ENCODE measurements at places on chromosomes 13 and 19. TPM values are rescaled to one million over a fixed set of nuclear protein-coding genes. Genes with fewer than 3 reads are reported as not detected.
A peak's percentile ranks its signal among the peaks of the same experiment; 100 is the strongest.

DNA sequence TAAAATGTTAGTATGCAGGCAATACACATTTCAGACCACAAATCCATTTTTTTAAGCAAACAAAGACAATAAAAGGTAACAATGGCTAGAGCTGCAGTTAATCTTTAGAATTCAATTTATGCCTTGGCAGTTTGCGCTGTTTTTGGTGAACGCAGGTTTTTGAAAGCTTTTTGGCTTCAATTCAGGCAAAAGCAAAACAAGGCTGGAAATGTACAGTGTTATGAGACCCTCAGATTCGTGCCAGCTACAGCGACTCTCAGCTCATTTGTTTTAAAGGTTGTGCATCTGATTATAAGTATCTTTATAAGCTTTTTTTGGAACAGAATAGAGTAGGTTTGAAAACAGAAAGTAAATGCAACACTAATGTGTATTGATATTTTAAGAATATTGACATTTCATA, 63.6 kb upstream of the SOX1 start:
- DNase-seq, result no peak

- DNase-seq, result no peak
Observed at GRCh38 chr13:42363941-42364612, 92.1 kb downstream of the AKAP11 start.

GRCh38 chr13:112849500-112849899, 119.5 kb upstream of the MCF2L start:
- no peak for DNase-seq

DNA sequence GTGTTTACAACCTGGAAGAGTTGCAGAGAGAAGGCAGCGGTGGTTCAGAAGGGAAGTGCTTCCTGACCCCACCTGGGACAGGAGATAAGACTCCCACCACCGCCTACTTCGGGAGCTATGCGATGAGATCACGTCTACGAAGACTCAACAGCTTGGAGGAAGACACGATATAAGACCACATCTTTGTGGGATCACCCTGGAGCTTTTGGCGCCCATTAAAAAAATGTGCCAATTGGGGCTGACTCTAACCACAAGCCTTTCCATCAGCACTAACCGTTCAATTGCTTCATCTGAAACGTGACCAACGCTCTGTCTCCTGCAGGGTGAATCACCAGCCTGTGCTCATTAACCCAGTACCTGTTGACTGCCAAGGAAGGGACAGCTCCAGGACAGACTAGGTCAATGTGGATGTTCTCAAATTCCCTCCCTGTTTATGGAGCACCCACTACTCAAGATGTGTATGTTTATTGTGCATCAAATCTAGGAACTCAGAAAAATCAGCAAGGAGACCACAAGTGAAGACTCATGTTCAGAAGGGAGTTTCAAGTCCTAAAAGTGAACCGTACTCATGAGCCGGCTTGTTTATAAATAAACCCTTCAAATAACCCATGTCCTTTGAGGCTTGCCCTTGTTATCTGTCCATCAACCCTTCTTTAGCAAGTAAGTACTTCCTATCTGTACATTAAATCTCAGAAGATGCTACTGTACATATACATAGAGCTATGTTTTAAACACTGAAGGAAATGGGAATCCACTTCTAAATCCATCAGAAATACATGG, 67.5 kb downstream of the LATS2 start:
- DNase-seq, result peak; percentile 68

DNA sequence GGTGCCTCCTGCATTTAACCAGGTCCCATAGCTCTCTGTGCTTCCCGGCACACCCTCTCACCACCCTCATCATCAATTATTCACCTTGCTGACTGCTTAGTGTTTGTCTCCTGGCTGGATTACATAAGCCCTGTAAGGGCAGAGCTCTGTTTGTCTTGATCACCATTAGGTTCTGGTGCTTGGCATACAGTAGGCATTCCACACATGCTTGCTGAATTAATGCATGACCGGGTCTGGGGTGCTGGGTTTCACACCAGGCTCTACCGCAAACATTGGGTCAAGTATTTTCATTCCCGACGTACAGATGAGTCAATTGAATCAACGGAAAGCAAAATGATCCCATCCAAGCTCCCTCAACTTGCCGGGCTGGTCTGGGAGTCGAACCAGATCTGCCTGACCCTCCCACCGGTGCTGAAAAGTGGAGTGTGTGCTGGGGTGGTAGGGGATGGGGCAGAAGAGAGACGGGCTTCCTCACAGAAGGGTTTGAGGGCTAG, 28.5 kb downstream of the VAV1 start:
- peak; percentile 46 for DNase-seq

Gene DIAPH3
- 27.9 TPM for total RNA-seq

Gene SBSN
- total RNA-seq, result 1.8 TPM

DNA sequence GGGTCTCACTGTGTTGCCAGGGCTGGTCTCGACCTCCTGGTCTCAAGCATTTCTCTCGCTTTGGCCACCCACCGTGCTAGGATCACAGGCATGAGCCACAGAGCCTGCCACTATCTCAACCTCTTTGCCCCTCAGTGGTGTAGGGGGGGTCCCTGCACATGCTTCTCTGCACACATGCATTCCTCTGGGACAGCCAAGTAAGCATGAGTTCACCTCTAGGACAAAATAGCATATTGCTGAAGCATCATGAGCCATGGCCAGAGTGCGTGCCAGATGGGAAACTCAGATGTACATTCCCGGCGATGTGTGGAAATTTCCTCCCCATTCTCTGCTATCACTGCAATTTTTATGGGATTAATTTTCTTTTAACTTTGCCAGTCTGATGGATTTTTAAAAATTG, 23.1 kb downstream of the CHAF1A start:
- DNase-seq, result peak; percentile 89

Gene TTC9B
- not detected for total RNA-seq

Gene METTL21C
- total RNA-seq, result not detected

- DNase-seq, result no peak
Observed at GRCh38 chr13:100234006-100234405, 145.1 kb downstream of the PCCA start.

Gene CLC
- total RNA-seq, result not detected

- DNase-seq, result no peak
Observed at GRCh38 chr13:42412812-42413483, 141.0 kb downstream of the AKAP11 start.

- no peak for DNase-seq
Observed at GRCh38 chr19:34644991-34645461, 31.9 kb downstream of the SCGB2B2 start.

Data from HFFc6 (cell line).